ENCODE measurements at places on chromosomes 3 and 15.

- no peak for DNase-seq
Observed at GRCh38 chr3:102104033-102104432, 254.7 kb downstream of the NFKBIZ start.

- no peak for DNase-seq
Observed at GRCh38 chr15:45795440-45796069, 160.7 kb downstream of the SQOR start.

DNA sequence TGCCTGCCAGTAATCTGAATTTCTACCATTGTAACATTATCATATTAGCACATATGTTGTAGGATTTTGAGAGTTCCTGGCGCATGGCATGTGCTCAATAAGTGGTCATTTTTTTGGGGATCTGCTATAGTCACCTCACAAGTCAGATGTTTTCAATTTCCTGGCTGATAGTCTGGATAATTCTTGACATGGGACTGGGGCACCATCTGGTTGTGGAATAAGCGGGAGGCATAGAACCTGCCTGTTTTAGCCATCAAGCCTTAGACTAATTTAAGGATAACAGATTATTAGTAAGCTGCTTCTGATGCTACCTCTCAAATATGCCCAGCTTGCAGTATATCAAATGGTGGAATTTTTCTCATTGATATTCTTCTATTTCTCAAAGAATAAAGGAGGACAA, 39.1 kb downstream of the GASK1A start:
- no peak for DNase-seq

- DNase-seq, result no peak
Observed at GRCh38 chr15:62462268-62462667, 297.2 kb upstream of the C2CD4B start.

- no peak for DNase-seq
Observed at GRCh38 chr3:167884481-167884880, 149.0 kb downstream of the SERPINI1 start.

GRCh38 chr3:147356909-147357900, 49.1 kb downstream of the ZIC4 start:
- no peak for DNase-seq

DNA sequence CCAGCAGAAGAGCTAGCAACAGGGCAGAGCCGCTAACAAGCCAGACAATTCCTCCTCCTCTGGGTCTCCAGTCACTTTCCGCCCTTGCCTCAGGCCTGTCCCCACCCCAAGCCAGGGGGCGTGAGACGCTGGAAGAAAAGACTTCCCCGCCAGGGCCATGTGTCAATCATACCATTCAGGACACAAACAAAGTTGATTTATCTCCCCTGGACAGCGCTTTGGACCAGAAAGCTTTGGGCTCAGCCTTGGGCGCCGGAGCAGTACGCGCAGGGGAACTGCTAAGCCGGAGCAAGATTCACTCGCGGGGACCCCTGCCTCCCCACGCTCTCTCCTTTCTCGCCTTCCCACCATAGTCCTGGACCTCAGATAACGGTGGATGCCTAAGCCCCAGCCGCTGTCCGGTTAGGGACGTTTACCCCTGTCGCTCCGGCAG, 479 bp downstream of the LRRC2 start:
- DNase-seq, result peak; percentile 77

DNA sequence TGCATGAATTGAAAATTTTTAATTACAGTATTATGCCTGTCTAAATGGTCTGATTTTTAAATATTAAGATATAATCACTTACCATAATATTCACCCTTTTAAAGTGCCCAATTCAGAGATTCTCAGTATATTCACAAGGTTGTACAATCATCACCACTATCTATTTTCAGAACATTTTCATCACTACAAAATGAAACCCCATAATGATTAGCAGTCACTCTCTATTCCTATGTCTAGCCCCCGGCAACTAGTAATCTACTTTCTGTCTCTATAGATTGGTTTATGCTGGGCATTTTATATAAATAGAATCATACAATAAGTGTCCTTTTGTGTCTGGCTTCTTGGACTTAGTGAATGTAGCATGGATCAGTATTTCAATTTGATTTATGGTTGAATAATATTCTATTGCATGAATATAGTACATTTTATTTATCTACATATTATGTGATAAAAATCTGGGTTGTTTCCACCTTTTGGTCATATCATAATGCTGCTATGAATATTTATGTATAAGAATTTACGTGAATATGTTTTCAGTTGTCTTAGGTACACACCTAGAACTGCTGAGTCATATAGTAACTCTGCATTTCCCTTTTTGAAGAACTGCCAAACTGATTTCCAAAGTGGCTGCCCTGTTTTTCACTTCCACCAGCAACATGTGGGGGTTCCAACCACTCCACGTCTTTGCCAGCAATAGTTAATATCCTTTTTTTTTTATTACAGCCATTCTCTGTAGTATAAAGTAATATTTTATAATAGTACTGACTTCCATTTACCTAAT, 485.7 kb upstream of the ZNF385D start:
- no peak for DNase-seq

- DNase-seq, result no peak
Observed at GRCh38 chr3:111989061-111989678, 9.6 kb upstream of the TAGLN3 start.

DNA sequence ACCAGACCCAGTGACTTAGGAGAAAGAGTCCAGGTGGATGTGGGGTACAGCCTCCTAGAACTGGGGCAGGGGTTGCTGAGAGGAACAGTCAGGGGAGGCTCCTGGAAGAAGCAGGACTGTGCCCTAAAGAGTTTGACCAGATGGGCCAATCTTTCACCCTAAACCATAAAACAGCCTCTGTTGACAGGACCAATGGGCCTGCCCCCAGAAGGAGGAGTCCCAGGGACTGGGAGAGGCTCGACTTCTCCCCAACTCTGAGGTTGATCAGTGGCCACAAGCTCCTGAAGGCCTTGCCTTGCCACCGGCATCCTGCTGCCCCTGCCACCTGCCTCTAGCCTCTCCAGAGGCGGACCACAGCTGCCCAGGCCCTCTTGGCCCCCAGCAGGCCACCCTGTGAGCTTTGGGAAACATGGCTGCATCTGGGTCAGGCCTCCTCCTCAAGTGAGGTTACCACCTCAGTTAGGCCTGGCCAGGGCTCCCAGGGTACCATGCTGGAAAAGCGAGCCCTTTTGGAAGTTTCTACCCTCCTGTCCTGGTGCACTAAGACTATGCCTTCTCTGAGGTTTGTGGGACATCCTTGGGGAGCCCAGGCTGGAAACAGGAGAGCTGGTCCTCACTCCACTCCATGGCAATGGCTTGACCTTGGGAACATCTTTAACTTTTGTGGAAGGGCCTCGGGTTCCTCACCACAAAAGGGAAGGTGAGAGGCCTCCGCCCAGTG, 2.8 kb downstream of the VIPR1 start:
- peak; percentile 55 for DNase-seq

- no peak for DNase-seq
Observed at GRCh38 chr3:33437556-33438283, 2.5 kb downstream of the UBP1 start.

DNA sequence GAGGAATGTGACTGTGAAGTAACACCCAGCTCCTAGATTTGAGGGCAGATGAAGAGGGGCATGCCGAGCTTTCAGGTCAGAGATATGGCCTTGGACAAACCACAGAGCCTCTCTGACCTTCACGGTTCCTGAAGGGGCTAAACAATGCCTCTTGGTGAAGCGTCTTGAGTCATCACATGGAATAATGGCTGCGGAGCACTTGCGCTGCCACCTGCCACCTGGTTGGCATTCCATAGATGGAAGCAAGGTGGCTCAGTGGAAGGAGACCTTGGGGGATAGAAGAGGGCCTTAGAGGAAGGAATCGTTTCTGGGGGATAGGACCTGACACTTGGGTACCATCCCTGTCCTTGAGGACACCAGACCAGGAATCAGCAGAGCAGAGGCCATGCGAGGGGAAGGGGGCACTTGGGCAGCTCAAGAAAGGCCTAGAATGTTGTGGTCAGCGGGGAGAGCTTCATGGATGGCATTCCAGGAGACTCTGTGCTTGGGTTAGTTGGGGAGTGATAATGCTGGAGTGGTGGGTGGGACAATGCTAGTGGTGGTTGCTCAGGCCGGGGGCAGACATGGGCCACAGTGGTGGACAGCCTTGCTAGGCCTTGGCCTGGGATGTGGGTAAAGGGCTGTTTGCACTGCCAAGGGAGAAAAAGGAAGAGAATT, 12.6 kb downstream of the MRAS start:
- DNase-seq, result no peak

DNA sequence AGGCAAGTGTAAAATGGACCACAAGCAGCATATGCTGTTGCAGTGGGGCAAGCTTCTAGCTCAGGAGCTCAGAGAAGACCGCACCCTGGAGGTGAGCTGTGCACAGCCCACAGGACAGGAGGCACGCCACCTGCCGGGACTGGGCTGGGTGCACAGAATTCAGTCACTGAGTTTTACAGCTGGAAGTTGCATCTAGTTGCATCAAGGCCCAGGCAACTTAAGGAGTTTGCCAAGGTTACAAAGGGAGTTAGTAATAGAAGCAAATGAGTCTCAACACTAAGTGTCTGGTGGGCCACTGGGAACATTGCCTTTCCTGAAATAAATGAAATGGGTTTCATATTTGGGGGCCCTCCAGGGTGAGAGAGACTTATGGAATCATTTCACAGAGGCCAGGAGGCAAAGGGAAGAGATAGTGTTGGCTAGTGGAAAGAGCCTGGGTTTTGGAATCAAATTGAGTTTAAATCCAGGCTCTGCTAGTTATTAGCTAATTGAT, 36.0 kb upstream of the TIMP4 start:
- DNase-seq, result no peak

DNA sequence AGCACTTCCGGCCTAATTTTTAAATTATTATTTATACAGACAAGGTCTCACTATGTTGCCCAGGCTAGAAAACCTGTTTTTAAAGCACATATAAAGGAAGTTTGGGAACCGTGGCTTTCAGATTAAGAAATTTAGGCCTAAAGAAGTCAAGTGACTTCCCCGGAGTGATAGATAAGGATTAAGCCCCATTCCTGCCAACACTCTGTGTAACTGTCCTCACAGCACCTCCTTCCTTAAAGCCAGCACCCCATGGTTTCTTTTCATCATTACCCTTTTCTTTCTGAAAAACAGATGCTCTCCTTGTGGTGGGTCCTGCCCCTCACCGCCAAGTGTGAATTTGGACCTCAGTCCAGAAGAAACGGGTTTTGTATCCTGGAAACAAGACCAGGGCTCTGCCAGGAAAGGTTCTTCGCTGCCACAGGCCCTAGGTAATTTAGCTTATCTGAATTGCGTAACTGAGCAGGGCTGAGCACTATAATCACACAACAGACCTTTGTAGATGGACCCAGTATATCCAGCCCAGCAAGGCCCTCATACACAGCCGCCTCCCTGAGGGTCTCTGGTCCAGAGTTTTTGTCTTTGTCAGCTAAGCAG, 231.3 kb downstream of the PLCL2 start:
- DNase-seq, result no peak

GRCh38 chr15:50330921-50331320, 24.1 kb downstream of the GABPB1 start:
- no peak for DNase-seq

DNA sequence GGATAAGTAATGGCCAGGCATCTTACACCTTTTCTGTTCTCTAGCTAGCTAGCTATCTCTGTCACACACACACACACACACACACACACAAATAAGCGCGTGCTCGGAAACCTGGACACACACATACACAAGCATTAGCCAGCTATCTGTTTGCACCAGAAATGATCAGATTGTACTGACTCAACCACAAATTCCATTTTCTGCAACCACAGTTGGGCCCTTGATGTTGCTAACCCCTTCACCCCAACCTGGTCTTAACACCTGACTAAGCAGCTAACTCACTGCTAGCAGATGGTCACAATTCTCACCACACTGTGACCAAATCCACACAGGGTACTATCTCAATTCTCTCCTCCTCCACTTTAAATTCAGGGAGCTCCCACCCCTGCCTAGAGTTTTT, 183.0 kb upstream of the THBS1 start:
- DNase-seq, result no peak

- DNase-seq, result no peak
Observed at GRCh38 chr3:137180220-137180619, 222.4 kb downstream of the IL20RB start.

GRCh38 chr15:63677778-63678177, 80.6 kb downstream of the FBXL22 start:
- no peak for DNase-seq

GRCh38 chr3:23219552-23219951, 16.4 kb downstream of the UBE2E2 start:
- DNase-seq, result no peak

DNA sequence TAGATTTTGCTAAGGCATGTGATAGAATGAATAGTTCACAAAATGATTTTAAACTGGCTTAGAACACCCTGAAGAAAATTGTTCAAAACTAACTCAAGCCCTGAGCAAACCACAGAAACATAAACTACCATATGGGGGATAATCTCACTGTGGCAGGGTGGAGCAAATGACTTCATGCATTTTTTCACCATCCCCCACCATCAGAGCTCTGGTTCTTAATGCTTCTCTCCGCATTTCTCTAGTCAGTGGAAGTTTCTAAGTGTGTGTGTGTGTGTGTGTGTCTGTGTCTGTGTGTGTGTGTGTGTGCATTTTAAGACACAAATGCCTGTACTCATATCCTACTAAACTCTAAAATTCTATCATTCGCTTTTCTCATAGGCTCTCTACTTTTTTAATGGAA, 107.1 kb upstream of the PHLDB2 start:
- no peak for DNase-seq

GRCh38 chr3:42277676-42278075, 11.7 kb upstream of the CCK start:
- DNase-seq, result no peak

DNA sequence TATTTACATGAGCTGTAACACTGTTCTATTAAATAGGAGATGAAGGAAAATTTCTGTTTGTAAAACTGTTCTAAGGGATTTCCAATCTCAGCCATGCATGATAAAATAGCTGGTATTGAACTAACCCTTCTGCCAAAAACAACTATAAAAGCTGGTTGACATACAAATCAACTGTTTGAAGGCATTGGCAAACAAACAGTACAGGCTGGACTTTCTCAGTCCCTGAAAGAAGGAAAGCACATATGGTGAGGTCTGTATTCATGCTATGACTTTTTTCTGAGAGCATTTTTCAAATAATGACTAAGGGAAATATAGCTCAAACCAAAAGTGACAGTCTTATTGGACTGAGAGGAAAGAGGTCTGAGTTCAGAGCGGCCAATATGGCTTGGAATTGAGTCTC, 117.0 kb upstream of the CCDC54 start:
- no peak for DNase-seq

- DNase-seq, result no peak
Observed at GRCh38 chr15:48929661-48930060, 34.1 kb downstream of the SHC4 start.

DNA sequence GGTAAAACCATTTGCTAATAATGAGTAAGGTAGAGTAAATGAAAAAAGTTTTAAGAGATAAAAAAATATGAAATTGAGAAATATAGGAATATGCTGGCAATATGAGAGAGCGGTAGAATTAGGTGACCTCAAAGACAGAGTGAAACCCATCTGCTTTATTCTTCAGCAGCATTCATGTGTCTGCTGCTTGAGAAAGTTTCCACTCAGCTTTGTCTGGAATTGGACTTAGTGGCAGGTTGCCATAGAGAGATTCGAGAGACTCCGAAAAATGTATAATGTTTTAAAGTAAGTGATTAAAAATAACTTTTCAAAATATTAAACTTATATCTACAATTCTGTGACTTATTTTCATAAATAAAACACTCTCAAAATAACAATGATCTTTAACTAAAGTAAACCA, 5.0 kb downstream of the SUCNR1 start:
- no peak for DNase-seq
